Stimulated activated CD8-positive, alpha-beta memory T cell treated with anti-CD3 and anti-CD28 coated beads, Interleukin-15, amount 100 ng/mL, for 1 hour (primary cell): ENCODE measurements at places on chromosomes 1 and 21.

DNA sequence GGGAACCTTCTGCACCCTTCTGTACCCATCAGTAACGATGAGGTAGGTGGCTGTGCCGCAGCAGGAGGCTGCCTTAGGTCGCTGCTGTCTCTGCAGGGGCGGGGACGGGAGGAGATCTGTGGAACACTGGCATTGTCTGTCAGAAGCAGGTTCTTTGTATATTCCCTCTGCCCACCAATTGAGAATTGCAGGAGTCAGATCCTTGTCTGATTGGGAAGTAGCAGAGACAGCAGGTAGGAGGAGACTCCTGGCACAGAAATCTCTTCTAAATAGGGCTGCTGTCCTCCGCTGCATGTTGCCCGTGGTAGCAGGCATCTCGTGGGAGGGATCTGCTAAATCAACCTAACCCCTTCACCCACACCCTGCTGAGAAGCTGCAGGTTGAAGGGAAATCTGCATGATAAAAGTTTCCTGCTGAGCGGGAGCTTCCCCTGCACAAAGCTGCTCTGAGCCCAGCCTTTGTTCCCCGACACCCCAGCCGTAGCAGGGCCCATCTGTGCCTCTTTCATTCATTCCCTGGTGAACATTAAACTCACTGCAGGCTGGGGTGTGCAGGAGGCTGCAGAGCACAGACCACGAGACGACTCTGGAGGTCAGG, 15.9 kb downstream of the SARS1 start:
- DNase-seq, result no peak

- no peak for DNase-seq
Observed at GRCh38 chr1:63662056-63662836, 69.0 kb downstream of the PGM1 start.

DNA sequence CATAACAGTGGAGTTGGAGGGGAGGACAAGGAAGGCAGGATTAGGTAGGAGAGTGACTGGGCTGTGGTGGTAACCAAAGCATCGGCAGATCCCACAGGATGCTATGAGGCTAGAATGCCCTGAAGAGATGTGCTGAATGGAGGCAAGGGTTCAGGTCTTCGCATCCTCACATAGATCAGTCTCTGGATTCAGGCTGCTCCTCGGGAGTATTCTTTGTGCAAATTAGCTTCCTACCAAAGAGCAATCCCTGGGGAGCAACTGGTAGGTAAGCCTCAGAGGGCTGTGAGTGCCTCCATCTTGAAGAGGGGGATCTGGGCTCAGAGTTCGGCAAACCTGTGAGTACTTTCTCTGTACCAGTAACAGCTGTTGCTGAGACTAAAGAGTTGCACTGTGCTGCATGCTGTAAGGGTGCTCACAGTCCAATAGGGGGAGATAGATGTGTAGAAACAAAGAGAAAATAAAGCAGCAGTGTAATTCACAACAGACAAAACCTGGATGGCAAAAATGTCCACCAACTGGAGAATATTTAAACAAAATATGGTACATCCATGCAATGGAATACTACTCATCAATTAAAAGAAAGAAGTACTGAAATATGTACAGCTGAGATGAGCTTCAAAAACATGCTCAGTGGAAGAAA, 322.4 kb upstream of the DEPDC1 start:
- DNase-seq, result no peak

- DNase-seq, result peak; percentile 73
Observed at GRCh38 chr1:248873993-248874533, 15.2 kb upstream of the ZNF692 start.

DNA sequence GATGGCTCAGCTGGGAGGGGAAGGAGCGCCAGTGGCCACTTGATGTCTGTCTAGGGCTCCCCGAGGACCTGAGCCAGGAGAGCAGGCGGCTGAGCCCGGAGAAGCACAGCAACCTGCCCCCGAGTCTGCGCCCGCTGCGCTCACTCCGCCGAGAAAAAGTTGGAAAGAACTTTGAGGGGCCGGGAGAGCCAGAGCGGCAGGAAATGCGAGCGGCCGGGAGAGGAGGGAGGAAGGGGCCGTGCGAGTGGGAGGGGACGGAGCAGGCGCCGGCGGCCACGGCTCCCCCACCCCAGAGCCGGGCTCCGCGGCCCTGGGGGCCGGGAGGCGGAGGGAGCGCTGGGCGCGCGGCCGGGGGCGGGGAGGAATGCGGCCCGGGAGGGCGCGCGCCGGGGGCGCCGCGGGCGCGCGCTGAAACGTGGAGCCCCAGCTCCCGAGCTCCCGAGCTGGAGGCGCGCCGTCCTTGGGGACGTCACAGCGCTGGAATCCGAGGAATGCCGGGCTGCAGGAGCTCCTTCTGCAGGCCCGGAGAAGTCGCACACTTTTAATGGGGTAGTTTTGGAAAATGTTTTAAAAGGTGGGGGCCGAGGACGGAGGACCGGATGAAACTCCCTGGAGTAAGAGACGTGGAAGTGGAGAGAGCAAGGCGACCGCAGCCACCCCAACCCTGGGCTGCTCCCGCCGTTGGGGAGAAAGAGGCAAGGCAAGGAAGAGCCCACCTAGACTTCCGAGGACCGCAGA, at the start of gene PTPN14:
TSS of gene PTPN14 (minus strand) at position 167 of the 738 bp plus-strand sequence. CDS start 86,799 bp downstream, outside the sequence.
- no peak for DNase-seq

DNA sequence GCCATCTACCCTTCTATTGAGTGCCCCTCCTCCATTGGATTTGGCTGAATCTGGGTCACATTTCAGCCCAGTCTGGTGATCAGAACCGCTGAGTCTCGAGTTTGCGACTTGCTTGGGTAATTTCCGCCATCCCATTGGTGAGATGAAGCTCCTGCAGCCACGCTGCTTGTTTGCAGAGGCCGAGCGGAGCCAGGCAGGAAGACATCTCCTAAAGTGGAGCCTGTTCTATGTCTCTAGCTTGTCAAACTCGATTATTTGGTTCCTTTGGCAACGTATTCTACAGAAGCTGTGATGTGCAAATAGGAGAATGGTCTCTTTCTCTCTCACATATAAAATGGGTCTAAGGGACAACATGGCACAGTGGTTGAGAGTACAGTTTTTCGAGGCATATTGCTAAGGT, 206.8 kb upstream of the PLXNA2 start:
- no peak for DNase-seq

- DNase-seq, result no peak
Observed at GRCh38 chr1:51520700-51521248, 1.7 kb upstream of the EPS15 start.

- no peak for DNase-seq
Observed at GRCh38 chr1:11999236-11999635, 19.0 kb downstream of the MFN2 start.

DNA sequence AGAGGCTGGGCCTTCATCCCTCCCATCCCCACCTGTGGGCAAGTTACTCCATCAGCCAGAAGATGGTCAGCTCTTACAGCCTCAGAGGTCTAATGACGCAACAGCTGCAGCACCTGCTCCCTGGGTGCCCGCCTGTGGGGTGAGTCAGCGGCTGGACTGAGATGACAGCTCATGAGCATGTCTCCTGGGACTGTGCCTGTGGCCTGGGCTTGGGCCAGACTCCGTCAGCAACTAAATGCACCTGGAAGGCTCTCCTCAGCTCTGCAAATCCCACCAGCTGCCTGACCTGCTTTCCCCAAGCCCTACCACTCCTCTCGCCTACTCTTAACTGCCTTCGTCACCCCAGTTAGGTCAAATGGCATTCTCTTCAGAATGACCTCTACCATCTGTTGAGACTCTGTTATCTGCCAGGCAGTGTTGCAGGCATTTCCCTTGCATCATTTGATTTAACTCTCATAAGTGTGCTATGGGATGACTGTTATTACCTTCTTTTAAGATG, 47.7 kb downstream of the ETS2 start:
- no peak for DNase-seq

DNA sequence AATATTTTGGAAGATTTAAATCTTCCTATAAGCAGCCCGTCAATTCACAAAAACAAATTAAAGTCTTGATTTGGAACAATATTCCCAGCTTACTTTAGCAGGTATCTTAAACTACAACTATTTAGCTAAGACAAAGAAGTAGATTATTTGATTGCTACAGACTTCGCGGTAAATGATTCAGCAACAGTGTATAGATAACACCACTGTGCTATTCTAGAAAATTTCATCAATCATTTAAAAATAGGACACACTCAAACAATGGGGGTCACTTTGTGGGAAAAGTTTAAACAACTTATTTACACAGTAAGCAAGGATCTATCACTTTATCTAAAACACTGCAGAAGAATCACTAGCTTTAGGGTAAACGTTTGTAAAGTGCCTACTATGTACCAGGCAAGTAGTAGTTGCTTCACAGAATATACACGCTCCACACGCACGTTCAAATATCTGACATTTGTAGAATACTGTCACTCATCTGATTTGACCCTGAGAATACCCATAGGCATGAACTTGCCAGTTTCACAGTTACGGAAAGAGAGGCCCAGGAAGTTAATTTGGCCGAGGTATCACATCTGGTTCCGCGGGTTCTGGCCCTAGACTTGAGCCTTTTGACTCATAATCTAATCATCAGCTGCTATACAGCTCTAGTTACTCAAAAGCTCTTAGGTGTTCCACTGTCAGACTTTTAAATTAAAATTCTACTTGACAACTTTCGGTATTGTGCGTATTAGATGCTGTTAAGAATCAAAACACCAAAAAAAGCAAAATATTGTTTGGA, 876 bp downstream of the DENND2C start:
- no peak for DNase-seq

DNA sequence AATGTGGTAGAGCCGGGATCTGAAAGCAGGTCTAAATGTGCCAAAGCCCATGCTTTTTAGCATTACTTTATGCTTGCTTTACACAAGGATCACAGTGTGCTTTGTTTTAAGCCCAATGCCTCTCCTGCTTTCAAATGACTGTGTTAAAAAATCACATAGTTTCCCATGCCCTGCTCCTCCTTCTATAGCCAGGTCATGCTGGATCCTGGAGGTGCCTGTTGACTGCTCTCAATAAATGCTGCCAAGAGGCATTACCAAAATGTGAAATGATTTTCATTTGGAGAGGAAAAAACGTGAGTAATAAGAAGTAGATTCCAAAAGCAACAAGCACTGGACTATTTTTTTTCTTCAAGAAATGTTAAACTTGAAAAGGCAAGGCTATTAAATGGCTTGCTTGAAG, 420.7 kb upstream of the USP24 start:
- DNase-seq, result no peak

DNA sequence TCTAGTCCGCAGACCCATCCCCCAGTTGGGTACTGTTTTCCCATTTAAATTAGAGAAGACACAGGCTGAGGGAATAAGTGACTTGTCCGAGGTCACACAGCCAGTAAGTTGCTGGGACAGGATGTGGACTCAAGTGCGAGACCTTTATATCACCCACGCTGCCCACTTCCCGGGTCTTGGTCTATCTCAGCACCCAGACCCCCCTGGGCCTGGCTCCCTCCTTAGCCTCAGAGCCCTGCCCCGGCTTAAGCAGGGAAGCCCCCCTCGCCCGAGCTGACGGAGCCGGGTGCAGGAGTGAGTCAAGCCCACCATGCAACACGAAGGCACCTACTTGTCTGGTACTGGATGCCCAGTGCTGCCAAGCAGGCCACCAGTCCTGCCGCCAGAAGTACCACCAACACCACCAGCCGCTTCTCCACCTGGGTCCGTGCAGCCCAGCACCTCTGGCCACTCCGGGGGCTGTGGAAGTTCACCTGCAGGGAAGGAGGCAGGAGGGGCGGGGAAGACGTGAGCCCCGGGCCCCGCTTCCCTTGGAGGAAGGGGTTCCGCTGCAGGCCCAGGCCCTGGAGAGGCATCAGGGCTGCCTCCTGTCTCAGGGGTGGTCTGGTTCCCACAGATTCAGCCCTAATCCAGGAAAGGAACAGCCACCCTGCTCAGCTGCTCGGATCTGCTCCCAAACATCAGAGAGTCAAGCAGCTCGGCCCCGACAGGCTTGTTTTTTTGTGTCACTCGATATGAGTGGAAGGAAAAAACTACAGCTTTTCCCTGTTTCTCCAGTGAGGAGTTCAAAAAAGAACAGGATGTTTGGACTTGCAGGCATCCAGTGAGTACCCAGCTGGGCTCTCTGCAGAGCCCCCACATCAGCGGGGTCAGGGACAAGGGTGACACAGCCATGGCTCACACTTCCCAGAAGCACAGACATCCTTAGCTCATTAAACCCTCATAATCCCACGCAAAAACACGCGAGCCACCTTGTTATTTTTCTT, 11.1 kb downstream of the ECE1 start:
- no peak for DNase-seq

DNA sequence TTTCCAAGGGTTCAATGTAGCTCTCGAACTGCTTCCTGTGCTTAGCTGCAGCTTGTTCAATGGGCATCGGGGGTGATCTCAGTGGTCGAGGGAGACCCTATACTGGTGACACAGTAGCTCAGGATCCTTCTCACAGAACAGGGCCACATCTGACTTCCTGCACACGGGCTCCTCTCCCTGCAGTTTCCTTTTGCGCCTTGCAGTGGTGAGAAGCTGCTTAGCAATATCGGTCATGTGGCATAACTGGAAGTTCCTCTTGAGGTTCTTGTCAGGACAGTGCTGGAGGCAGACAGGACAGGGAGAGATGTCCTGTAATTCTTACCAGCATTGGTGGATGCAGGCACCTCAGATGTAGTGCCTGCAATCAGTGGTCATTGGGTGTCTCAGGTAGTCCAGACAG, 140.5 kb upstream of the MAP1LC3C start:
- no peak for DNase-seq

DNA sequence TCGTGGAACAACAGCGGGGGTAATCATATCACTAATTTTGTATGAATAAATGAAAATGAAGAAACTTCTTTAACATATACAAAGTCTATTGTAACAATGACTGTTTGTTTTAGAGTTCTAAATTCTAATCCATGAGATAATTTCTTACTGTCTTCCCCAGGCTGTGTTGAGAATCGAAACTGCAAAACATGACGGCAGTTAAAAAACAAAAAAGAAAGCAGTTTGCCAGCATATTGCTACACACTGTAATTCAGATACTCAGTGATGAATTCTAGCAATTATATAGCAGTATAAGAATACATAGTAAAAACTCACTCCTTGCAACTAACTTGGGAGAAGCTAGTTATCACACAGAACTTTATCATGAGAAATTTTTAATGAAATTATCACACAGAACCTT, 22.1 kb downstream of the INSL5 start:
- DNase-seq, result no peak

DNA sequence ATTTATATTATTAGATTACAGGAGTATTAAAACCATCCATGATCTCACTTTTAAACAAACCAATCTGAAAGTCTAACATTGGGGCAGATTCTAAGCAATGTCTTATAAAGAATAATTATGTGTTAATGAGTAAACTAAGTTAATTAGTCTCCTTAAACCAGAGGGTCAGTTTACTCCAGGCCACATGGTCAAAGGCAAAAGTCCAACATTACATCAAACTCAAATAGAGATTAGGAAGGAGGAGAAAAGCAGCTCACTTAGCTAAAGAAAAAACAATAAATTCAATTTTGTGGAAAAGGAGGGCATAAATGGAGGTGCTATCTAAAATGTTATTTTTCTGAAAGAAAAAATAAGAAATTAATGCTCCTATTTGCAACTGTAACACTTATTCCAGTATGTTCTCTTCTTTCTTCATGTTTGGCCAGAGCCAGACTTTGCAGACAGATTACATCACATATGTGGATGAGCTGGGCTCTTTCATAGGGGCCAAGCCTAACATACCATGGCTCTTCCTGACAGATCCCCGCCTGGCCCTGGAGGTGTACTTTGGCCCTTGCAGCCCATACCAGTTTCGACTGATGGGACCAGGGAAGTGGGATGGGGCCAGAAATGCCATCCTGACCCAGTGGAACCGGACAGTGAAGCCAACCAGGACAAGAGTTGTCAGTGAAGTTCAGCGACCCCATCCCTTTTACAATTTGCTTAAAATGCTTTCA, 24.3 kb upstream of the FMO2 start:
- DNase-seq, result no peak

GRCh38 chr1:107326824-107327445, 186.1 kb downstream of the NTNG1 start:
- DNase-seq, result no peak

GRCh38 chr1:59165353-59165752, 131.5 kb upstream of the FGGY start:
- no peak for DNase-seq

- DNase-seq, result peak; percentile 48
Observed at GRCh38 chr1:22416555-22417454, 34.8 kb upstream of the ZBTB40 start.
